ENCODE measurements at places on chromosomes 11 and 22.

DNA sequence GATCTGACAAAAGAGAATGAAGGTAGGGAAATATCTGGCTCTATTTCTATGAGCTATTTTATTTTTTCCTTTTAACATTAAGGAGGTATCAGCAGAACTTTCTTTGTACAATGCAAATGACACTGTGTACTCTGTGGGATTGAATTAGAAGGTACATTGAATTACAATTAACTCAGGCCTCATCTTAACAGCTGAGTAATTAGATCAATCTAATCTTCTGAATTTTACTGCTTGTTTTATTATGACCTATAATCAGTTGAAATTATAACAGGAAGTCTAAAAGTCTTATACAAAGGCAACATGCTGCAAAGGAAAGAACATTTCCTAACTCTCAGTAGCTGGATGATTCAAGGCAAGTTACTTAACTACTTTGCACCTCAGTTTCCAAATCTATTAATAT, 69.8 kb downstream of the RELT start:
- no peak for DNase-seq

DNA sequence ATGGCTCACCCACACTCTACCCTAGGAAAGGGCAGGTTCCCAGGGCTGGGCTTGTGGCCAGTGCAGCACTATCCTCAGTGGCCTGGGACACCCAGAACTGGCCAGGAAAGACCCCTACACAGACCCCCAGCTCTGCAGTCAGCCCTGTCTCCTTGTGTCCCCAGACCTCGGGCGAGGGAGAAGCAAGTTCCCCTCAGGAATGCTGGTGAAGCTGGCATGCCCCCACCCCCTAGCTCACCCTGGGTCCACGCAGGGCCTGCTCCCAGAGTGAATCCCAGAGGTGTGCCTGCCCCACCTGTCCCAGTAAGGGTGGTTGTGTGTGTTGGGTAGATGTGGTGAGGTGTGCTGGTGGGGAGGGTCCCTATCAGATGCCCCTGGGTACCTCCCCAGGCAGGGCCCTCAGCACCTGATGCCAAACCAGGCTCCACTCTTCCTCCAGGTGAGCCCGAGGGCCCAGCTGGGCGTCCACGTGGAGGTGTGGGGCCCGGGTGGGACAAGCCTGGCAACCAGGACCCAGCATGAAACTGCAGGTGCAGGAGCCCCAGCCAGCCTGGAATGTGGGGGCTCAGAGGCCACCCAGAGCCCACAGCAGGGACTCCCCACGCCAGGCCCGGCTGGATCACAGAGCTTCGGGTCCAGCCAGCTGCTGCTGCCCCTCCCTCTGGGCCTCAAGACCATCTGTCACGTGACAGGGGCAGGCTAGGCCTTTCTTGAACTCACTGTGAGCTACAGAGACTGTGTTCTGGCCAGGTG, 48.4 kb upstream of the KCNQ1OT1 start:
- no peak for DNase-seq

- DNase-seq = no peak
Observed at GRCh38 chr11:78783301-78783700, 208.6 kb upstream of the NARS2 start.

GRCh38 chr11:117282956-117283355, 8.2 kb upstream of the BACE1-AS start:
- no peak for DNase-seq

DNA sequence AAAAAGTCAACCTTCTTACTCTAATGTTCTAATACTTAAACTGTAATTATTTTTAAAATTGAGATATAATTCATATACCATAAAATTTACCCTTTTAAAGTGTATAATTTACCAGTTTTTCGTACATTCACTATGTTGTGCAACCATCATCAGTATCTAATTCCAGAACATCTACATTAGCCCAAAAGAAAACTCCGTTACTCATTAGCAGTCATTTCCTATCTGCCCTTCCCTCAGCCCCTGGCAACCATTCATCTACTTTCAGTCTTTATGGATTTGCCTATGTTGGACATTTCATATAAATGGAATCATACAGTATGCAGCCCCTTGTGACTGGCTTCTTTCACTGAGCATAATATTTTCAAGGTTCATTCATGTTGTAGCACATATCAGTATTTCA, 22.2 kb downstream of the SGSM3 start:
- DNase-seq = no peak

DNA sequence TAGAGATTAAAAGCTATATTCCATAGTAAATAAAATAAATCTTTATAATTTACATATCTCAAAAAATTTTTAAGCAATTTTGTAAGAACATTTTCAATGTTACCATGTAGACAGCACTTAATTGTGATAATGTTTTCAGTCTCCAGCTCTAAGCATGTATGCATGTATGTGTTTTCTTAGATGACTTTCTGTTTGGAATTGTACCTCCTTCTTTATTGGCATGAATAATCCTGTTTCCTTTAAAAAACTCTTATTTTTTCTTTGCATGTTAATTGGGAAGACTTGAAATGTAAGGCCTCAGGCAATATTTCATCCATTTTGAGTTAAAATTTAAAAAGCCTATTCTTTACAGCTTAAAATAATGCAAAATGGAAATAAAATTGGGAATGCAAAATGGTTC, 2.0 kb upstream of the OR2AG1 start:
- no peak for DNase-seq

GRCh38 chr11:108891143-108891542, 226.3 kb downstream of the DDX10 start:
- no peak for DNase-seq

DNA sequence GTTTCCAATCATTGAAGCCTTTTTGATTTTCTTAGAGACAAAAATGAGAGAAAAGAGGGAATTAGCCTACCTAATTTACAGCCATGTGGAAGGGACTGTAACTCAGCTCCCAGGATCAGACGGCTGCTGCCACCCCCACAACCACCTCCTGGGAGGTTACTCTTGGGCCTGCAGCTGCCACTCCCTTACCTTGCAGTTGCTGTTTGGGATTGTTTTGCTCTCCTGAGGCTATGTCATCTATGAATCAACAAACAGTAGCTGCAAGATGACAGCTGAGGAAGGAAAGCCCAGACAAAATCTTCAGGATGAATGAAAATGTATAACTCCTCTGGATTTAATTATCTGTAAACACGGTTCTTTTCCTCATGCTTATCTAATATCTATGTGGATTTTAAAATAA, 28.0 kb upstream of the ZC3H12C start:
- no peak for DNase-seq

DNA sequence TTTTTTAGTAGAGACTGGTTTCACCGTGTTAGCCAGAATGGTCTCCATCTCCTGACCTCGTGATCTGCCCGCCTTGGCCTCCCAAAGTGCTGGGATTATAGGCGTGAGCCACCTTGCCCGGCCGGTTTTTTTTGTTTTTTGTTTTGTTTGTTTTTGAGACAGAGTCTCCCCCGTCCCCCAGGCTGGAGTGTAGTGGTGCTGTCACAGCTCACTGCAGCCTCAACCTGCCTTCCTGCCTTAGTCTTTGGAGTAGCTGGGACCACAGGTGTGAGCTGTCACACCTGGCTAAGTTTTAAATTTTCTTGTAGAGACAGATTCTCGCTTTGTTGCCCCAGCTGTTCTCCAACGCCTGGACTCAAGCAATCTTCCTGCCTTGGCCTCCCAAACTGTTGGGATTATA, 3.2 kb downstream of the PPIL2 start:
- no peak for DNase-seq

DNA sequence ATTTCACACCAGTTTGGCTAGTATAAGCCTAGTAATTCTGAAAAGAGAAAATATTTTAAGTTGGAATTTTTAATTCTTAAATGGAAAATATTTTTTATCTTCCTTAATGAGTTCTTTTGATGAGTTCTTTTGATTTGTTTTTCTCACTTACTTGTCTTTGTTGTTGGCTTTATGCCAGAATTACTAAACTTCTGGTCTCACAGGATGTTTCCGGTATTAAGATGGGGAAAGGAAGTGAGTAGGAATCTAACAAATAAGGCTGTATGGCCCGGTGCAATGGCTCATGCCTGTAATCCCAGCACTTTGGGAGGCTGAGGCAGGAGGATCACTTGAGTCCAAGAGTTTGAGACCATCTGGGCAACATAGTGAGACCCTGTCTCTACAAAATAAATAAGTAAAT, 106.4 kb downstream of the ARHGAP42 start:
- no peak for DNase-seq

All from stimulated activated CD8-positive, alpha-beta memory T cell treated with anti-CD3 and anti-CD28 coated beads, Interleukin-15, amount 100 ng/mL, for 4 hours (primary cell).